Iris pigment epithelial cell (primary cell): ENCODE measurements at places on chromosomes 12 and 14.

DNA sequence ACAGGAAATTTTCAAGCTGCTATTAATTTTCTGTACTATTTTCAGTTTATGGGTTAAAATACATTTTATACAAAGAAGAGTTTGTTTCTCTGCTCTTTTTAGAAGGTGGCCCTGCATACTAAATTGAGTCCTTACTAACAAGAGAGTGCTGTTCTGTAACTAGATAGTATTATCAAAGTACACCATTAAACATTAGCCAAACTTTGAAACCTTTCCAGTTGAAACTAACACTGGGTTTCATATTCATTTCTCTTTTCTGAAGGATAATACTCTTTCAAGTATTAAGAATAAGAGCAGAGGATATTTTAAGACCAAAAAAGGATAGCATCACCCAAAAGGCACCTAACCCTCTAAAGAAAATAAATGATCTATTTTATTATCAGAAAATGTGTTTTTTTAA is 47.2 kb downstream of the PEBP1 start:
- no peak for DNase-seq

DNA sequence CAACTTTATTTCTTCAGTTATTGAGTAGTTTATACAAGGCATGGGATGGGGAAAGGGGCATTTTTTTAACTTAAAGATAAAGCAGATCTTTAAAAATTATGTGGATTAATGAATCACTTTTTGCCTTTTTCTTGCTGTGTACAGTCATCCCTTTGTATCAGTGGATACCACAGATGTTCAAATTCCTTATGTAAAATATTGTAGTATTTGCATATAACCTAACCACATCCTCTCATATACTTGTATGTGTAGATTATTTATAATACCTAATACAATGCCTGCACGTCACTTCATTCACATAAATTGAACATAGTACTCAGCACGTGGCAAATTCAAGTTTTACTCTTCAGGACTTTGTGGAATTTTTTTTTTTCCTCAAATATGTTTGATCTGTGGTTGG is 66.5 kb upstream of the MON2 start:
- DNase-seq, result no peak

GRCh38 chr12:96069511-96070231 is 34.3 kb upstream of the LTA4H start:
- DNase-seq, result no peak

DNA sequence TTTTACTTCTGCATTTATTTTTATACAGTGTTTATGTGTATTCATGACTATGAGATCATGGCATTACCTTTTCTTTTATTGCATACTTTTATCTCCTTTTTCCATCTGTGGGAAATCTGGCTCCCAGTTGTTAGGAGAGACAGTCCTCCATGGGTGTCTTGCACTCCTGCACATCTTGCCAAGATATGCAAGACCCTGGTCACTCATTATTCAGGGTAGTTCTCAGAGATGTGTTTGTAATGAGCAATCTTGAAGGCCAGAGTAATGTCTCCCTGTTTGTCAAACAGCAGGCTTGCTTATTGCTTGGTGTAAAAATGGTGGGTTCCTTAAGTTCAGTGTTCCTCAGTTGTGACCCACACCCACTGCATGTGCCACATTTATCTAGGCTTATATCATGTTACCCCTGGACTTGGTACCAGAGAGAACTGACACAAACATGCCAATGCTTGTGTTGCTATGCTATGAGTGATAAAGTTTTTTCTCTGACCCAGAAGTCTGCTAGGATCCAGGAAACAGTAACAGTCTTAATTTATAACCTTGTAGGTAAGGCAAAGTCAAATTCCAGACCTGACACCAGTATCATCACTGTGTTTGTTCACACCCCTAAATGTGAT is 36.8 kb downstream of the PPHLN1 start:
- DNase-seq, result peak; percentile 3

GRCh38 chr14:90632451-90632850 is 183.8 kb downstream of the TTC7B start:
- DNase-seq, result peak; percentile 59

- no peak for DNase-seq
These were observed 113.6 kb downstream of the NUAK1 start for GRCh38 chr12:106025129-106025528.

DNA sequence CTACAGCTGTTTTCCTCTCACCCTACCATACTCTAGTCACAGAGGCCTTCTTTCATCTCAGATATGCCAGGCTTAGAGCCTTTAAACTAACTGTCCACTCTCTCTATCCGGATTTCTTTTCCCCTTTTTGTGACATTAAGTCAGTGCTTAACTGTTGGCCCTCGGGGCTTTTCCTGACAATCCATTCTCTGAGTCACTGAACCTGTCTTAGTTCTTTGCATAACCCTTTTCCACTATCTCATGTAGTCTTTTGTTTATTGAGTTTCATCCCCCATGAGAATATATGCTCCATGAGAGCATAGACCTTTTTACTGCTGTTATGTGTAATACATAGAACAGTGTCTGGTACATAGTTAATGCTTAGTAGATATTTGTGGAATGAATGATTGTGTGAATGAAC is 68.7 kb downstream of the PLEKHA5 start:
- DNase-seq, result peak; percentile 88

- DNase-seq, result no peak
These were observed 124.8 kb upstream of the NOS1 start for GRCh38 chr12:117485984-117486839.

- peak; percentile 60 for DNase-seq
These were observed 200.6 kb downstream of the ANO4 start for GRCh38 chr12:100995201-100995600.

GRCh38 chr12:129964826-129965457 is 61.1 kb upstream of the TMEM132D start:
- DNase-seq, result no peak

DNA sequence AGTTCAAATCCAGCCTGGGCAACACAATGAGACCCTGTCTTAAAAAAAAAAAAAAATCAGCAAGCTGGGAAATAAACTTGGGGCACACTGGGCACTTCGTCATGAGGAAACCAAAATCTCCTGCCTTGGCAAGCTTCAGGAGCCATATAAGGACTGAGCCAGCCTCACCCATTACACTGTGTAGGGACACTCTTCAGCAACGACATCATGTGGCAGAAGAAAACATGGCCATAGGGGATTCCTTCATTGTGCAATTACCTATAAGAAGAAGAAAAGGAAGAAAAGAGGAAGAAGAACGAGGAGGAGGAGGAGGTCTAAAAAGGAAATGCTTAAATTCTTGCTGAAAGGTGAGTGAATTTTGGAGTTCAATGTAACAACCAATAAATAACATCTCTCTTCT is 26.1 kb upstream of the IFNG start:
- DNase-seq, result no peak

- no peak for DNase-seq
These were observed 4.8 kb downstream of the RASSF9 start for GRCh38 chr12:85831327-85831990.
